Activated CD8-positive, alpha-beta memory T cell treated with anti-CD3 and anti-CD28 coated beads, Interleukin-2, amount 50 U/mL, for 4 hours (primary cell): ENCODE measurements at places on chromosomes 6 and 20.
A peak's percentile ranks its signal among the peaks of the same experiment; 100 is the strongest.

DNA sequence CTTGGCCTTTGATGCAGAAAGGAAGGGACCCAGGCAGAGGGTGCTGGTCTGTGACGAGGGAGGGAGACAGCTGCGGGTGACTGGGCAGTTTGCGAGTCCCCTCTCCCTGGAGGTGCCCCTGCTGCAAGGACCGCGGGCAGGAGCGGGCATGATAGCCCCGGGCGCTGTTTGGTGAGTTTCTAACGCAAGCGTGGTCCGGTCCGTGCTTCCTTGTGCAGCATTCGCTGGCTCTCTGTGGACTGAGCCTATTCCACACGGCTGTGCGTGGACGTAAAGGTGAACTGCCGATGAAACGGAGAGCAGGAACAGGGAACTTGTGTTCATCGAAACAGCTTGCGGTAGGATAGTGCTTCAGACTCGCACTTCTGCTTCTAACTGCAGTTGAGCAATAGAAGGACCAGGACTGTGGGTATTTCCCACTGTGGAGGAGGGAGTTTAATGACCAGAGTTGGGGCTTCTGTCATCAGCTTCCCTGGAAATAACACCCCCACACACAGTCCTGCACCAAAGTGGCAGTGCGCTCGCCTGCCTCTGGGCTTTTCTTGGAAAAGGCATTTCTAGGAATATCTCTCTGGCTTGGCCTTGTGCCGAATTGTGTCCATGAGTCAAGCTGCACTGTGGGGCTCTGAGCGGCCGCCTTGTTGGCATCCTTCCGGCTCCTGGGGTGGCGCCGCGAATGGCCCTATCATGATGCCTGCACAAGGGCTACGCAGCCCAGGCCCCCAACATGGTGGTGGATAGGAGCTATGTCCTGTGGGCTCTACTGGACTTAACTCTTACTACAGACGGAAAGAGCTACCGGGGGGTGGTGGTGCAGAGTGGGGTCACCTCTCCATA is 48.9 kb downstream of the DUSP22 start:
- no peak for DNase-seq

DNA sequence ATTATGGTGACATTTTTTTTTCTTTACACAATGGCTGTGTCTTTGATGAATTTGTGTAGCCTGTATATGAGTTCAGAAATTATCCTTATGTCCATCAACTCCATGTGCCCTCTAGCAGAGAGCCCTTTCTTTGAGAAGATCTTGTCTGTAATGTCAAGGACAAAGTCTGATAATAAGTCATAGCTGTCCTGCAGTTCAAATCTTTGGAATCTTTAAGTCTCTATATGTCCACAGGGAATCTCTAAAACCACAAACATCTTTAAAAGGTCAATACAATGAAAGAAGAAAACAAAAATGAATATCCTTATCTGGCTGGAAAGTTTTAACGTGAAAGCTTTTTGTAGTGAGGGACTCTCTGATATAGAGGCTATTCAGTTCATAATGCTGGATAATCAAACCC is 16.9 kb upstream of the TMEM14A start:
- DNase-seq = no peak

- DNase-seq = no peak
These were observed 46.1 kb downstream of the SLC13A3 start for GRCh38 chr20:46605181-46605580.

DNA sequence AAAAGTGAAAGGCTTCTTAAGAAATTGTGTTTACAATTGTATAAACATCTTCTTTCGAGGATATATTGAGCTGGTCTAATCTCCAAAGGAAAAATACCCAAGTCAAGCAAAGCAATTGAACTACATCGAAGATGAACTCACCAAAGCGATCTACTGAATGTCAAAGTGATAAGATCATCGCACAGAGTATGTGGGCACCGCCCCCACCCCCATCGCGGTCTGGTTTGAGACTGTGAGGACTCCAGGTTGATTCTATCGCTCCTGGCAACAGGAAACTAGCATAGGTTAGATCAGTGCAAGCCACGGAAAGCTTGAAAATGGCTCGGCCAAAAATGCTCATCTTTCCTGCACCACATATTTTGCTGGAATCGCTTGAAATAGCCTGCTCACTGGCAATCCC is 133.2 kb upstream of the RPS6KA2 start:
- peak; percentile 47 for DNase-seq

- no peak for DNase-seq
These were observed 30.9 kb downstream of the RSPH3 start for GRCh38 chr6:158969148-158969547.

GRCh38 chr6:10640412-10640811 is 54.0 kb downstream of the C6orf52 start:
- DNase-seq = no peak

DNA sequence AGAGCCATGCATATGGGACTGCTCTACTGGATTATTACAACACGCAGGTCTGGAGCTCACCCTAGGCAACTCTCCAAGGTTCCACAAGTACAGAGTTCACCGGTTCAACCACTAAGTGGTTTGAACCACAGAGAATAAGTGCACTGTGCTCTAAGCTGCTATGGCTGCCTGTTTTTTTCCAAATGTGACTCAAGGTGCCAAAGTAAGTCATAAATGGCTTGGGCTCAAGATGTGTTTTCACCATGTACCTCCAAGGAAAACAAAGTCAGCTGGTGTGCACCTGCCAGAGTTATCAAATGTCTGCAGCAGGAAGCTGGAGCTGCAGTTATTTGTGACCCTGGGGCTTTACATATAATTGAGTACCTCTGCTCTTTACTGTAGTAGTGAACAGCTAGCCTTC is 76.7 kb downstream of the PREP start:
- no peak for DNase-seq

- DNase-seq = no peak
These were observed 167.5 kb downstream of the SOD2 start for GRCh38 chr6:159525445-159526025.

- no peak for DNase-seq
These were observed 42.8 kb downstream of the MYH7B start for GRCh38 chr20:34998331-34998950.

GRCh38 chr6:91653895-91654294 is 1067.0 kb upstream of the MAP3K7 start:
- no peak for DNase-seq

GRCh38 chr20:46835418-46835817 is 59.2 kb upstream of the EYA2 start:
- no peak for DNase-seq

DNA sequence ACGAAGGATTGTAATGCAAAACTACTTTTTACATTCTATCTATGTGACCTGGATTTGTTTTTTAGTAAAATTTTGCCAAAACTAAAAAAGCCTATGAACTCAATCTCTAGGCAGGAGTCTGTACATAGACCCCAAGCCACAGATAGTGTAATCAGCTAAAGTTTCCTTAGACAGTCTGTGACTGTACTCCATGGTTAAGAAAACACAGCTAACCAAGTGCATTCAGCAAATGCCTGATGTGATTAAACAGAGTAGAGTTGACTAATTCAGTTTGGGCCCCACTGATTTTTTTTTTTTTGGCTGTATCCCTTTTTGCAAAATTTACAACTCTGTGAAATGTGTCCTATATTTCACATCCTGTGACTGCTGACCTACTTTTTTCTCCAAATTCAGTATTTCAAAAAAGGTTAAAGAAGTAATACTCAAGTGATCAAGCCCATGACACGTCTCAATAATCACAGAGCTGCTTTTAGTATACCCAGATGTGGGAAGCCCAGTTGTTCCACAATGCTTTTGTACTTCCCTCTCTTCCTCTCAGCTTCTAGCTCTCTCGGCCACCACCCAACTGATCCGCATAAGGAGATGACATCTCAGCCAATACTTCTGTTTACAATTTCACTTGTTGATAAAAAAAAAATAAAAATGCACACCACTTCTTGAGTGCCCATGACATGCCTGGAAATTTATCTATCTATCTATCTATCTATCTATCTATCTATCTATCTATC is 108.8 kb upstream of the TBX18 start:
- no peak for DNase-seq

DNA sequence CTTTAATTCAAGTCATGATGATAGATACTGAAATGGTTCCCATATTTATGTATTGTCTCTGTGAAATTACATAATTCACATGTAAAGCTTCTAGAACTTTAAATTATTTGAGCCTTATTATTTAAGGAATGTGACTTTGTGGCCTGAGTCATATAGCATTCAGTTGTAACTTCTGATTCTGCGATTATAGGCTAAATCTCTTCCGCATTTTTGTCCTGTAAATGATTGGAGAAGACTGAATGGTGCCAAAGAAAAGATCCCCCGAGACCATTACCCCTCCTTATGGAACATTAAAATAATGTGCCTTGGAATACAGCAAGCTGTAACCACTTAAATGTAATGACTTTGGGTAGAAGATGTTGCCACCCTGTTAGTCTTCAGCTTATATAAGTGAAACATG is 63.3 kb upstream of the MAP7 start:
- no peak for DNase-seq

DNA sequence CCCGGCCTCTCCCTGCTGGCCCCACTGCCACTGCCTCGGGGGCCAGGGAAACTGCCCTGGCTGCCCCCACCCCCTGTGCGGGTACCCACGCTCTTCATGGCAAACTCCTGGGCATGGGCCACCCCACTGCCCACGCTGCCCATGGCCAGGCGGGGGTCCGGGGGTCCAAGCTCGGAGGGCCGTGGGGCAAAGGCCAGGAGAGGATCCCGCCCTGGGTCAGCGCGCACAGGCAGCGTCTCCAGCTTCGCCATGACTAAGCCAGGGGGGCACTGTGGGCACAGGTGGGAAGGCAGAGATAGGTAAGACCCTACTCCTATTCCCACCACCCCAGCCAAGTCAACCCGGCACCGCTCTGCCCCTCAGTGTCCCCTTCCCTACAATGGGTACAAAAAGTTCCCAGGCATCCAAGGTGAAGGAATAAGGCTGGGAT is 6.4 kb downstream of the LZTS3 start:
- no peak for DNase-seq

- no peak for DNase-seq
These were observed 1.8 kb upstream of the CST5 start for GRCh38 chr20:23881371-23881770.

DNA sequence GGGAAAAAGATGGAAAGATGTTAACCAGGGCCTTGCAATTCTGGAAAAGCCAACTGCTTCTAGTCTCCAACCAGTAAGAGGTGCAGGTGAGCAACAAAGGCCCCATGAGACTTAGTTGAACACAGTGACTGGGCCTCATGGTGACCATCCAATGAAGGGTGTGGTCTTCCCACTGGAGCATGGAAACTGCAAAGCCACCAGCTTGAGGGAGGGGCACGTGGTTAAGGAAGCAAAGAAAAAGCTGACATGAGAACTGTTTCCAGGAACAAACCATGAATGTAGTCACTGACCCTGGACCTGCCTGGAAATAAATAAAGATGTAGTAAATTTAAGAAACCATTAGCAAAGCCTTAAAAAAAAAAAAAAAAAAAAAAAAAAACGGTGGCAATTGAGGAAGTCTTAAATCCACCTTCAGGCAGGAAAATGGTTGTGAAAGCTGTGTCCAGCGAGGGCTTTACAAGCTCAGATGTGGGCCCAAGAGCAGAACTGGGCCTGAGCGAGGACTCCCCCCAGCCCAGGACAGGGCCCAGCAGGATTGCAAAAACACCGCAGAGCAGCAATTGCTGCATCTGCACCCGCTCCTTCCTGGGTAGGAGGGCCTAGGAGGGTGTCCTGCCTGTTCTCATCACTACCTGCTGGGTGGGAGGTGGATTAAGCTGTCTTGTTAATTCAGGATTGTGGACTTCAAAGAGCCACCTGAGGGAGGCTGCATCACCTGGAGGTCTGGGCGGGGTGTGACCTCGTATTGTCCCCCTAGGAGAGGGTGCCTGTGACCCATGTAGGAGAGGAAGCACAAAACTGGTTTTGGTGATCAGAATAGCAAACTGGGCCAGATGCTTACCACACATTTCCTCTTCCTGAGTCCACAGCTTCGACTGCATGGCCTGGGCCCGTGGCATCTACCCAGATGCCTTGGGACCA is 10.3 kb downstream of the GFRA4 start:
- DNase-seq = no peak

DNA sequence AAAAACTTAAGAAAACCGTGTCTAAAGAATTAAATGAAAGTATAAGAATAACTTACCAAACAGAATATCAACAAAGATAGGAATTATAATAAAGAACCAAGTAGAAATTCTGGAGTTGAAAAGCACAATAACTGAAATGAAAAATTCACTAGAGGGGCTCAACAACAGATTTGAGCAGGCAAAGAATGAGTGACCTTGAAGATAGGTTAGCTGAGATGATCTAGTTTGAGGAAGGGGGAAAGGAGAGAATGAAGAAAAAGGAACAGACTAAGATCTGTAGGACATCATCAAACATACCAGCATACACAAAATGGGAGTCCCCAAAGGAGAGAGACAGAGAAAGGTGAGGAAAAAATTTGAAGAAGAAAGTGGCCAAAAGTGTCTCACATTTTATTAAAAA is 37.7 kb upstream of the TULP1 start:
- no peak for DNase-seq

DNA sequence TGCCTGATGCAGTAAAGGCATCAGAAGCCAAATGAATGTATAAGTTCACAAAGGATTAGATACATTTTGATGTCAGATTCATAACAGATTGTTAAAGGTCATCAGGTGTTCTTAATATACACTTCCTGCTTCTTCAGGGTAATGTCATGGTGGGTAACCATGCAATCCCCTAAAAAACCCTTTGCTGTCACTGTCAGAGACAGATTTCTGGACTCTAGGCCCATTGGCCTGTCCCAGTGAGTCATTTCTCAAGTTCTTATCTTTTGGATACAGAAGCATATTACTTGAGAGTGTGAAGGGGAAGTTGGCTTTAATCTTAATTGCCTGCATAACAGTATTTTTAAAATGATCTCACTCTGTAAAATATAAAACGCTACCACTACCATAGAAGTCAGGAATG is 895.6 kb upstream of the MAP3K7 start:
- no peak for DNase-seq

GRCh38 chr6:108555399-108556052 is 5.2 kb upstream of the FOXO3 start:
- no peak for DNase-seq

- DNase-seq = no peak
These were observed 46.6 kb upstream of the ENPP1 start for GRCh38 chr6:131761060-131761761.

DNA sequence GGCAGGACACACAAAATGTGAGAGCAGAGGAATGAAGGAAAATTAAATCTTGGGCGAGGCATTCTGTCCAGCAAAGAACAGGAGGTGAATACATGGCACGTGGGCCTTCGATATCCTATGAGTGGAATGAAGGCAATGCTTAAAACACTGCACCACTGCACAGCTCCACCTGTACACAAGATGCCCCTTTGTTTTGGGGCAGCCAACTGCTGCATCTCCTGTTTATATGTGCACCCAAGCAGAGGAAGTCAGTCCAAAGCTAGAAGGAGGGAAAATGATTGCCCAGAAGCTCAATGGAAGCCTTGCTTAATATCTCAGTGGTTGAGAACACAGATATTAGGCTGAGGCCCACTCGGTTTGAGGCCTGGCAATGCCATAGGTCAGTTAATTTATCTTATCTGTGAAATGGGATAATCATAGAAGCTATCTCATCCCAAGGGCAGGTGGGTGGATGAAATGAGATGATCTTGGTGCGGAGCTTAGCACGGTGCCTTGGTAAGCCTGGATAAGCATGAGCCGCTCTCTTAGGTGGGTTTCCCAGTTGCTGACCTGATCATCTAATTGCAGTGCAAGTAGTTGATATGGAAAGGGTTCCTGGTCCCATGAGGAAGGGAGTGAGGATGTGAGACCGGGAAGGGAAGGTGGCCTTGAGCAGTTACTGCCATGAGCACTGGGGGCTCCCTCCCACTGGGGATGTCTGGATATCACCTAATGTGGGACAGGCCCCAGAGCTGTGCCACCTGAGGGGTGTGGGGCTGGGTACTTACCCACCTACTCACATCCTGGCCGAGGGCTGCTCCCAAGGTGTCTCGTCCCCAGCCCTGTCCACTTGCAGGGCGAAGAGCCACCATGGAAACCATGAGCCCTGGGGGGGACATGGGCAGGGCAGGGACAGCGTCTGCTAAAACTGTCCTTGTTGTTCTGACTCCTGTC is 9.9 kb downstream of the BANF2 start:
- no peak for DNase-seq
